NCI-H526 (cell line): ENCODE measurements at places on chromosomes 16 and 17.
A peak's percentile ranks its signal among the peaks of the same experiment; 100 is the strongest.

GRCh38 chr17:72336026-72336803, 215.4 kb downstream of the SOX9 start:
- DNase-seq = no peak

GRCh38 chr17:74601944-74602572, 10.0 kb upstream of the CD300LD start:
- DNase-seq = peak; percentile 9

DNA sequence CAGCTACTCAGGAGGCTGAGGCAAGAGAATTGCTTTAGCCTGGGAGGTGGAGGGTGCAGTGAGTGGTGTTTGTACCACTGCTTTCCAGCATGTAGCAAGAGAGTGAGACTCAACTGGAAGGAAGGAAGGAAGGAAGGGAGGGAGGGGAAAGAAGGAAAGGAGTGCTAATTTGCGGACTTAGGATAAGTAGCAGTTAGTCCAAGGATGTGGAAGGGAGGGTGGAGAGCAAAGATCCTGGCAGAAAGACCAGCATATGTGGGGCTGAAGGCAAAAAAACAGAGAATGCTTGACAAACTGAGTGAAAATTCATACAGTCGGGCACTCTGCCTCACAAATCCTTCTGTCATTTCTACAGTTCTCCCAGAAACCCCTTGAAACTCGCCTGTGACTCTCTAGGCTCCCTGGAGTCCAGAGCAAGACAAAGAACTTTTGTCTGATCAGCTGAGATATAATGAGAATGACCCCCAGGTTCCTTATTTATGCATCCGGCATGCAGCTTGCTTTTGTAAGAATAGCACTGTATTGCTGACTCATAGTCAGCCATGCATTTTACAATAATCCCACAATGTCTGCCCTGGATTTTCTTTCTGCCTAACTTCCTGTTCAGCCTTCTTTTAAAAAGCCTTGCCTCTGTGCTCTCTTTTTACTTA, 31.5 kb downstream of the CDK5RAP3 start:
- DNase-seq = peak; percentile 65

GRCh38 chr17:45357364-45357997, 40.7 kb upstream of the MAP3K14 start:
- DNase-seq = no peak

- DNase-seq = no peak
These were observed 89.6 kb upstream of the MAF start for GRCh38 chr16:79690159-79690558.

DNA sequence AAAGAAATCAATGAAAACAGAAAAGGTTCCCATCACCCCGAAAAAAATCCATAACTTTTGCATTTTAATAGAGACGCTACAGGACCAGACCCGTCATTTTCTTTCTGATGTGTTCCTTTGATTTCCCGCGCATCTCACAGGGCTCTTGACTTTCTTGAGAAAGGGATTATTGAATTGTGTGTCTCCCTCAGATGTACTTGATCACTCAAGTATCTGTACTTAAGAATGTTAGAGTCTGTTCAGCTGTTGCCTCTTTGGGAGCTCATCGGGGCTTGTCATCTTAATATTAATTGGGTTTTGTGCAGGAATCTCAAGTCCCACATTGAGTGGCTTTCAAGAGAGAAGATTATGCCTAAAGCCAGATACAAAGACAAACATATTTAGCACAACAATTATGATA, 606.4 kb upstream of the SALL1 start:
- DNase-seq = no peak

DNA sequence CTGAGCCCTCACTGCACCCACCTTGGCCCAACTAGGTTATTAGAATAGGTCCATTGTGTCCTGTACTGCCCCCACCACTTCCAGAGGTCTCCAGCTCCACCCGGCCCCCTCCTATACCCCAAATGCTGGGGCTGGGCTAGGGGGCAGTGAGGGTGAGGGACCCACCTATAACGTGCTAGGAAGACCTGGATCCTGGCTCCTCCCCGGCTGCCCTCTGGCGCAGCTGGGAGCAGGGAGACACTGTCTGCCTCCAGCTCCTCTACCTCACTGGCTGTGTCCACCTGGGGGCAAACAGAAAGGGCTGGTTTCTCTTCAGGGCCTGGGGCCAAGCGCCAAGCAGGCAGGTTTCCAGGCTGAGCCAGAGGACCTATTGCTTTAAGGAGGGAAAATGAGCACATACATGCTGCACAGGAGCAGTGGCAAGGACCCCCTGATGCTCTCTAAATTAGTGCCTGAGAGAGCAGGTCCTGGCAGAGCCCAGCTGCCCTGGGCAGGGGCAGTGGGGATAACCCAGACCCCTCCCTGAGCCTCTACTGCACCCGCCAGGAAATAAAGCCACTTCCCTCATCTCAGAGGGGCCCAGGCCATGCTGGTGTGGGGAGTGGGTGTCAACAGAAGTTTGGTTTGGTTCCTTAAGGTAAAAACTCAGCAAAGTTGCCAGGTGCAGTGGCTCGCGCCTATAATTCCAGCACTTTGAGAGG, 12.2 kb downstream of the TSPOAP1 start:
- DNase-seq = no peak

GRCh38 chr17:40562838-40563219, 2.4 kb downstream of the CCR7 start:
- DNase-seq = no peak

- DNase-seq = no peak
These were observed 39.8 kb upstream of the MMP2 start for GRCh38 chr16:55439101-55439690.

DNA sequence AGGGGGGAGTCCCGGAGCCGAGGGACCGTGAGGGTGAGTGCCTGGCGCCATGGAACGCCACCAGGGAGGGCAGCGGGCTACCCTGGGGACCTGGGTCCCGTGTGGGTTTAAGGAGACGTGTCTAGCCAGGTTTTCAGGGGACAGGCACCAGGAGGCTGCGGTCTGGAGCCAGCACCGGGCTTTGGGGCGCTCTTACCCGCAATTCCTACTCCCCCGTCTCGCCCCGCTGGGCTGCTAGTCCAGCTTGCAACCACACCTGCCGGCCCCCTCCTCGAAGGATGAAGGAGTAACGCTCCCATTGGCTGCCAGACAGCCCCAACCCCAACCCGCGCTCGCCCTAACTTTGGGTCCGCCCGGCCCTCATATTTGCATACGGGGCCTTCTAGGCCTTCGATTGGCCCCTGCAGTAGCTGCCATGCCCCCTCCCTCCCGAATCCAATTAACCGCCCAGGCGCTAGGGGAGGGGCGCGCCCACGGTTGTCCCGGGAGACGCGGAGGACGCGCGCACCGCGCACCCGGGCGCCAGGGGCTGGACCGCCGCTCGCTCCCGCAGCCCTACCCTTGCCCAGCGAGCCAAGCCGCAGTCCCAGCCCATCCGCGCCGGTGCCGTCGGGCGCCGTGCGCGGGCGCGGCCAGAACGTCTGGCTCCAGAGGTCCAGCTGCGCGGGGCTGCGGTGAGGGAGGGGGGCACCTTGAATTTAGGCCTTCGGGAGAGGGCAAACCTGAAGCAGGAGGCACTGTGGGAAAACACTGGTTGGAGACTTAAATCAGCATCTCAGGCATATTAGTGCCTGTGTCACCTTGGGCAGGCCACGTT, at the start of gene TTLL6:
Gene TTLL6 (minus strand): TSS at position 456 of the 817 bp plus-strand sequence. CDS start 157 bp downstream, at position 299.
- peak; percentile 98 for DNase-seq

- DNase-seq = no peak
These were observed 4.6 kb upstream of the DRC7 start for GRCh38 chr16:57689762-57690558.

GRCh38 chr17:50775926-50776325, 8.6 kb upstream of the ANKRD40CL start:
- no peak for DNase-seq

DNA sequence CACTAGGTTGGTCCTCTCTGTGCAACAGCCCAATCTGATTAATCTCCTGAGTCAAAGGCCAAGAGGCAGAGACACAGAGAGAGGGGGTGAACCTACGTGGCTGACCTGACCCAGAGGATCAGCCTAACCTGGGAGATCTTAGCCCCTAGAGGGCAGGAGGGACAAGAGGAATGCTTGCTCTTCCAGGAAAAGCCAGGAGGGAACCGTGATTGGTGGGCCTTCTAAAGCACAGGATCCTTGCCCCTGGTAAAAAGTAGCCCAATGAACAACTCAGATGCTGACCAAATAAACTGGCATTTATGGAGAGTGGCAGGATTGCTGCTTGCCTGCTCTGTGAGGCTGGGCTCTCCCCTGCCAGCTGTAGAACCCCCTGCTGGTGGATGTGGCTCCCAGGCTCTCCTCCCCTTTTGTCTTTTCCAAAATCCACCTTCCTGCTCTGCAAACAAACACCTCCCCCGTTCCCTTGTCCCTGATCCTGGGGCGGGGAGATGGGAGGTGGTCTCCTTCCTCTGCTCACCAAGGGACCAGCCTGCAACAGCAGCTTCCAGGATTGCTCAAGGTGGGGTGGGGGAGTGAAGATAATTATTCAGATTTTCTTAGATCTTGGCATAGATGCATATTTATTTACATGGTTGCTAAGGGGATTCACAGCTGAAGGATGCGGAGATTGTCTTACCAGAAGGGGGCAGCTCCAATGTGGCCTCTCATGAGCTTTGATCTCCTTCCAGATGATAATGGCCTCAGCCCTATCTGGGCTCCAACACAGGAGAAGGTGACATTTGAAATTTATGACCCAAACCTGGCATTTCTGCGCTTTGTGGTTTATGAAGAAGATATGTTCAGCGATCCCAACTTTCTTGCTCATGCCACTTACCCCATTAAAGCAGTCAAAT, 71.9 kb downstream of the SDR42E1 start:
- no peak for DNase-seq

DNA sequence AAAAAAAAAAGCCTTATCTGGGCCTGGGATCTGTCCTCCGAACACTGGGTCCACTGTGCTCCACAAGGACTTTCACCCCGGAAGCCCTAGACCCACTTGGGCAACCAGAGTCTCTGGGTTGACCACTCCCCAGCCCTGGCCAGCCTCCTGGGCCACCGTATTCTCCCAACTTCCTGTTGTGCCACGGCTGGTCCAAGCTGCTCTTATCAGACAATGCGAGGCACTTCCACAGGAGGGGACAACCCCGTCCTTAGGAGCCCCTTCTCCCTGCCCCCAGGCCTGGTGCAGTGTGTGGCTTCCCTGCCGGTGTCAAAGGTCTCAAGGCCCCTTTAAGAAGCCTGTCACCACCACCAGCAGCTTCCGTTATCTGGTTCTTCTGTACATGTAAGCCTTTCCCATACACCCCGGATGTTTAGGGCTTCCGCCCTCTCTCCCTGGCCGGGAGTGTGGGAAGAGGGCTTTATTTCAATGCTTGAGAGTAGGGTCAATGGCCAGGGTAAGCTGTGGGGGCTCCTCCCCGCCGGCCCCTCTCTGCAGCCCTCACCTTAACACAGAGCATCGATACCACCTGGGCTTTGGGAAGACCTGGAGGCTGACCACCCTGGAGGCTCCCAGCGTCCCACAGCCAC, 313.0 kb downstream of the SEC14L1 start:
- no peak for DNase-seq

DNA sequence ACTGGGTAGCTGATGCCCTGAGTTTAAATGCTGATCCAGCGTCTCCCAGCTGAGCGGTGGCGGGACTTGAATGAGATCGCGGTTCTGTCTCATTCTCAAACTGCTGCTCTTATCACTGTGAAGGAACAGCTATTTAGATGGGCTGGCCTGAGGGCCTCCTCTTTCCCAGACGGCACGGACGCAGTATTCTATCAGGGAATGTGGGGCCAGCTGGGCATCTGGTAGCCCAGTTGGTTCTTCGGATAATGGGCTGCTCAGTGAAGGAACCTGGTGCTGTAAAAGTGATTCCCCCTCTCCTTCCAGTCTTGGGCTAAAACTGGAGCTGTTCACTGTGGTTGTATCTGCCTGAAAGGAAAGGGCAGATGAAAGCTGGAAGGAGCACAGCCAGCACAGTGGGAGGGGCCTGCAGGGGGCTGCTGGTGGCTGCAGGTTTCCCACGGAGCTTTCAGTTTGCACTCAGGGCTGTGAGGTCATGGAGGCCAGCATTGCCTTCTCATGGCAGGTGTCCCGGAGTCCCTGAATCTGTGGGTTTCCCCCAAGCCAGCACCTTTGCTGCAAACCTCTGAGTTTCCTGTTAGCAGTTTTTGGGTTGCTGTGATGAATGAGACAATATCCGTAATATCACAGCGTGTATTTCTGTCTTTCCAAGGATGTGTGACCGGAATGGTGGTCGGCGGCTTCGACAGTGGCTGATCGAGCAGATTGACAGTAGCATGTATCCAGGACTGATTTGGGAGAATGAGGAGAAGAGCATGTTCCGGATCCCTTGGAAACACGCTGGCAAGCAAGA, 3.6 kb downstream of the IRF8 start:
- DNase-seq = no peak

- no peak for DNase-seq
These were observed 356 bp downstream of the TUBD1 start for GRCh38 chr17:59892251-59892923.

DNA sequence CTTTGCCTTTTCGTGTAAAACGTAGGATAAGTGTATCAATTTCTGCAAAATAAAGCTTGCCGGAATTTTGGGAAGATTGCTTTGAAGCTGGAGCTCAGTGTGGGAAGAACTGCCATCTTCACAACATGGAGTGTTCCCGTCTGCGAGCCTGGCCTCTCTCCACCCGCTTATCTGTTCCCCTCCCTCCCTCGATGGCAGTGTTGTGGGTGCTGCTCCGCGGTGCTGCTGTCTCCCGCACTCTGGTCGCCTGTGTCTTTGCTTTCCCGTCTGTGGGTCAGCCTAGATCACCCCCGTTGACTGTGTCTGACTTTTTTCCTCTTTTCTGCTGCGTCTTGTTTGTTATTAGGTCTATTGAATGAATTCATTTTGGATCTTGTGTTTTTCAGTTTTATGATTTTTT, 17.0 kb downstream of the ACSF3 start:
- DNase-seq = no peak

- peak; percentile 63 for DNase-seq
These were observed 138.5 kb downstream of the PITPNC1 start for GRCh38 chr17:67515490-67516083.

DNA sequence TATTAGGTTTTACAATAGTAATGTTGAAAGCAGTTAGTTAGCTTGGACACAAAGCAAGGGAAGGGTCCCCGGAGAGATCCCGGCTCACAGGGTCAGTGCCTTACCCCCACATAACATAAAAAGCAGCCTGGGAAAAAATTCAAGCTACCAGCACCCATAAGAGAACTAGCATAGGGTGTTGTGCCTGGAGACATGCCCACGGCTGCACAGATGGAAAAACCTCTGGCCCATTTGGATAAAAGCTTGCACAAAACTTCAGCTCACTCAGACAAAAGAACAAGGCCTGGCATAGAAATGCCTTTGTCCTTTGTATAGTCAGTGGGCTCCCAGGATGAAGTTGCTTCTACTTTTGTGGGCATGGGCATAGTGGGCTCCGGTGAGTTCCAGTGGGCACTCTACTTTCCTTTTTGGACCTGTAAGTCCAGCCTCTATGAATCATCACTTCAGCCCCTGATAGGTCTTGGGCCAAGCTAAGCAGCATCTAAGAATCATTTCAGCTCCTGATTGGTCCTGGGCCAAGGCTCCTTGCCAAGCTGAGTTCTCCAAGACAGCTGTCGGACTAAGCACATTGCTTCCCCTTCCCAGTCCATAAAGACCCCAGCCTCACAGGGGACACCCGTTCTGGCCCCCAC, 1.3 kb upstream of the RDM1 start:
- no peak for DNase-seq

DNA sequence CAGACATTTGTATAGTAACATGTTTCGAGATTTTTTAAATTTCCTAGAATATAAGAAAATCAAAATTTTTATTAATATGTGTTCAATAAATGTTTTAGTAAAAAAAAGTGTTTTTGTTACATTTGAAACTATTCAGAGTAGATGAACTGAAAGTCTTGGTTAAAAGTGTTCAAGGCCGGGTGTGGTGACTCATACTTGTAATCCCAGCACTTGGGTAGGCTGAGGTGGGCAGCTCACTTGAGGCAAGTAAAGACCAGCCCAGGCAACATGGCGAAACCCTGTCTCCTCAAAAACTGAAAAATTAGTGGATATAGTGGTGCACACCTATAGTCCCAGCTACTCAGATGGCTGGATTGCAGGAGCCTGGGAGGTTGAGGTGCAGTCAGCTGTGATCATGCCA, 16.8 kb upstream of the PHKG2 start:
- DNase-seq = no peak
